ENCODE measurements at places on chromosomes 7 and 10.

GRCh38 chr7:137970253-137970975 is 31.5 kb downstream of the CREB3L2 start:
- DNase-seq, result no peak

DNA sequence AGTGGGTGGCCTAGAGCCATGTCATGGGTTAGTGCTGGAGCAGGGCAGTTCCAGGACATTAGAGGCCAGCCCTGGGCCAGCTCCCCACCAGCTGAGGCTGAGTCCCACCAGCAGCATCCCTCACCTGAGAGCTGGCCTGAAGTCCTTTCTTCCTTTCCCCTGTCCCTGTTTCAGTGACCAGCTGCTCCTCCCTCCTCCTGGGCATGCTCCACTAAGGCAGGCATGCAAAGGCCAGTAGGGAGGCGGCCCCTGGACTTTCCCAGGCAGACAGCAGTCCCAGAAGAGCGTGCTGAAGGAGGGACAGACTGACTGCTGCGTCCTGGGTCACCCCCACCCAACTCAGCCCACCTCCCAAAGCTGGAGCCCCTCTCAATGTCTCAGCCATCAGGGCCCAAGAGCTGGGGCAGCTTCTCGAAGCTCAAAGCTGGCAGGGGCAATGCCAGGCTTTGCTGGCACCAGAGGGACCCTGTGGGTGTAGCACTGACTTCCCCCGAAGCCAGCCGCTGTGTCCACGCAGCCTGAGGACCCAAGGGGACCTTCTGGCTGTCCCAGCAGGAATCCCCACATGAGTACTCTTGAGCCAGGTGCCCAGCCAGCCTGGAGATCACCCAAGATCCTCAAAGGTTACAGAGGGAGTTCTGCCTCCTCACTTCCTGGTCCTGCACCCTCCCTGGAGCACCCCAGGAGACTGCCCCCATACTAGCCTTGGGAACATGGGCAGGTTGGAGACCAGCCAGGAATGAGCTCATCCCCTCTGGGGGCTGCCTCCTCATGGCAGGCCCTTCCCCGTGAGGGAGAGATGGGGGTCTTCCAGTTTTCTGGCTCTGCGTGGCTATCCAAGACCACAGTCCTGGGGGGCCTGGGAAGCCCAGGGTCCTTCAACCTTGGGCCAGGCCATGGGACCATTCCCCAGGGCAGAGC is 35.2 kb upstream of the RET start:
- DNase-seq, result no peak

DNA sequence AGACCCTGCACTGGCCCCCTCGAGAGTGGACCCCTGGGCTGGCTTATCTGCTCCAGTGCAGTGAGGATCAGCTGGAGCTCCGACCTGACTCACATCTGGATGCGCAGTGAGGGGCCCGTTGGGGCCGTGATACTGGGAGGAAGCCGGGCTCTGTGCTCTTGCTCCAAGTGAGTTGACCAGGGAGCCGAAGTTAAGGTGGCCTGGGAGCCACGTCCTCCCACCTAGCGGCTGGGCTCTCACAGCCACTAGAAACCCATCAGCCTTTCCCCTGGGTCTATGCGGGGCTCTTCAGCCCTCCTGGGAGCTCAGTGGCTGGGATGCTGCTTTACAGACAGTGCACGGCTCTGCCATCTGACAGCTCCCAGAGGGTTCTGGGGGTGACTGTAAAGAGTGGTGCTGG is 9.1 kb downstream of the ALKBH4 start:
- no peak for DNase-seq

GRCh38 chr10:75400771-75401568 is 594 bp downstream of the ZNF503 start:
- no peak for DNase-seq

DNA sequence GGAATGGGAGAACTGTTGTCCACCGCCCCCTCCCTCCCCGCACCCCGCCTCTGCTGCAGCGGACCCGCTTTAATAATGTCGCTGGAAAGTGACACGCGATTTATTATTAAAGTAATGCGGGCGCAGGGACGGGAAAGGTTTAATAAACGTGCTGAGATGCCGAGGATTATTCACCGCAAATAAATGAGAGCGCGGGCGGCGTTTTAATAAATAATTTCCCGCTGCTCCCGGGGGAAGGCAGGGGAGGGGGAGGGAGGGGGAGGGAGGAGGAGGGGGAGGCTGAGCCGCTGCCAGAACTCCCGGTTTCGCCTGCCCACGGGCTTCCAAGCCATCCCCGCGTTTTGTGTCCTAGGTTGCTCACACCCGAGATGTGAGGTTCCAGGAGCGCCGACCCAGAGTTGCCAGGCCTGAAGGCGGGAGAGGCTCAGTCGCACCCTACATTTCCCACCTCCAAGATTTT is 5.1 kb downstream of the KAZALD1 start:
- no peak for DNase-seq

- no peak for DNase-seq
Observed at GRCh38 chr7:95169678-95170077, 154.7 kb downstream of the PON1 start.

- no peak for DNase-seq
Observed at GRCh38 chr7:127153315-127153714, 99.4 kb downstream of the GRM8 start.

DNA sequence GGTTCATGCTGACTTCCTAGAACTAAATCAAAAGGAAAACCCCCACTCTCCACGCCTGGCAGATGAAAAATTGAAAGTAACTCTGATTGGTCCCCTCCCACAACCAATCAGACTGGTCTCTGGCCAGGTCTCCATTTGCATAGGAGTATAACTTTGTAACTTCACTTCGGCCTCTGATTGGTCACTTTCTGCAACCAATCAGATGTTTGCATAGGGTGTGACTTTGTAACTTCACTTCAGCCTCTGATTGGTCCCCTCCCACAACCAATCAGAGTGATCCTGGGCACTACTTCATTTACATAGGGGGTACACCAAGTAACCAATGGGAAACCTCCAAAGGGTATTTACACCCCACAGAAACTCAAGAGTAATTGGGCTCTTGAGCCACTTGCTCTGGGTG is 306.6 kb upstream of the PFKP start:
- DNase-seq, result no peak

DNA sequence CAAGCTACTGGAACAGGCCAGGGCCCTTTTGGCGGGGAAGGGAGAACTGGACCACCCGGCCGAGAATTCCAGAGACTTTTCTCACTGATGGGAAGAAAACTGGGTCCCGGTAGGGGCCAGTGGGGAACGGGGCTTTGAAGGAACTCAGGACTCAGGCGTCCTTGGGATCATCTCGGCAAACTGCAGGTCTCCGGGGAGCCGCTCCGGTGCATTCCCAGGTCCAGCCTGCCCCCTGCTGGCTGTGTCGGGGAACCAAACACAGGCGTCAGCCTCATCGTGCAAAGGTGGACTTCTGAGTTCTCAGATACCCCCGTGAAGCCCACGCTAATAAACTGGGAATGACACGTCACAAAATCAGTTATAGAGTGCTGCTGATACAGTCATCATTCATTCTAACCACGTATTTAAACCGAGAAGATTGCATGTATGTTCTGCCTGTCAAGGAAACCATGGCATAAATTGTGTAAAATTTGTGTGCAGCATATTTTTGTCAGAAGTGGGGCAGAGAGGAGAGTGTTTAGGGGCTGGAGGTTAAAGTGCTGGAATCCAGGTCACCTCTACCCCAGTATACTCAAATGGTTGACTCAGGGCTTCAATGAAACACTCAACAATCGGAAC is 76.1 kb upstream of the CPXM2 start:
- DNase-seq, result no peak

- no peak for DNase-seq
Observed at GRCh38 chr7:147513451-147513850, 1077.1 kb upstream of the C7orf33 start.

GRCh38 chr10:86367152-86367951 is 757 bp upstream of the GRID1 start:
- DNase-seq, result no peak

- no peak for DNase-seq
Observed at GRCh38 chr7:74672343-74672915, 14.9 kb downstream of the GTF2I start.

- no peak for DNase-seq
Observed at GRCh38 chr7:136392856-136393255, 415.7 kb upstream of the MTPN start.

DNA sequence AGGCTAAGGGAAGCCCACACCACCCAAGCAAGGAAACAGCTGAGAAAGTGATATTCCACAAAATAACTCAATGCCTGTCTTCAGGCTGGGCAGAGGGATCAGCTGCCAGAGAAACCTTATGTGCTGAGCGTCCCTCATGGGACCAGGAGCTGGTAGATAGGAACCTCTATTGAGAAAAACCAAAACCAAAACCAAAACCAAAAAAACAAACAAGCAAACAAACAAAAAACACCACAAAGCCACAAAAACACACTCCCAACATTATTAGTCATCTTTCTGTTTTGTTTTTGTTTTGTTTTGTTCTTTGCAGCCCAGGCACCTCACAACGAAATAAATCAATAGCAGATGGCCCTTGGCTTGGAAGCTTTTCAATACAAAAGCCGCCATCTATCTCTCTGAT is 760.8 kb upstream of the CELF2 start:
- no peak for DNase-seq

- DNase-seq, result no peak
Observed at GRCh38 chr7:101179117-101179516, 976 bp downstream of the NAT16 start.

DNA sequence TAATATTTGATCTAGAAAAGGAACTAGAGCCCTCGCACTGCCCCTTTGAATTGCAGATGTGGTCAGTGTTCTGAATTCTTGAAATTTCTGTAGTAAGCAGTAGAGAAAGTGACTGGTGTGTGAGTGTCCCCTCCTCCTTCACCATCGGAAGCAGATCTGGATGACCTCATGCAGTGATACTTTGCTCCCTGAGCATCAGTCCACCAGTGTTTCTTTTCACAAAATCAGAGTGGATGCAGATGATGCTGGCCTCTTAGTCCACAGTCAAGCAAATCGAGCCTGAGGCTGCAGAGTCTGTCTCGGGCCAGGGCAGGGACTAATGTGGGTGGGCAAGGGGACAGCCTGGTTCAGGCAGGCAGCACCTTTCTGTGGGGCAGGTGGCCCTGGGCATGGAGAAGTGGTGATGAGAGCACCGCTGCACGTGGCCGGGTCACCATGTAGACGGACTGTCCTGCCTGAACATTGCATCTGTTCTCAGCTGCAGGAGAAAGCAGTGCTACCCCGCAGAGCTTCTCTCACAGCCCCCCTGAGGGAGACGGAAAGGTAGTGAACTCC is 5.4 kb downstream of the INSIG1 start:
- DNase-seq, result no peak

DNA sequence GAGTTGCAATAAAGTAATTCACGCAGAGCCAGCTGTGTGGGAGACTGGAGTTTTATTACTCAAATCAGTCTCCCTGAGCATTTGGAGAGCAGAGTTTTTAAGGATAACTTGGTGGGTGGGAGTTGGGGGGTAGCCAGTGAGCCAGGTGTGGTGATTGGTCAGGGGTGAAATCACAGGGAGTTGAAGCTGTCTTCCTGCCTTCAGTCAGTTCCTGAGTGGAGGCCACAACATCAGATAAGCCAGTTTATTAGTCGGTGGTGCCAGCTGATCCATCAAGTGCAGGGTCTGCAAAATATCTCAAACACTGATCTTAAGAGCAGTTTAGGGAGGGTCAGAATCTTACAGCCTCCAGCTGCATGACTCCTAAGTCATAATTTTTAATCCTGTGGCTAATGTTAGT is 3.3 kb upstream of the CYP51A1 start:
- DNase-seq, result no peak

GRCh38 chr7:26853788-26854393 is 10.5 kb downstream of the SKAP2 start:
- DNase-seq, result no peak

DNA sequence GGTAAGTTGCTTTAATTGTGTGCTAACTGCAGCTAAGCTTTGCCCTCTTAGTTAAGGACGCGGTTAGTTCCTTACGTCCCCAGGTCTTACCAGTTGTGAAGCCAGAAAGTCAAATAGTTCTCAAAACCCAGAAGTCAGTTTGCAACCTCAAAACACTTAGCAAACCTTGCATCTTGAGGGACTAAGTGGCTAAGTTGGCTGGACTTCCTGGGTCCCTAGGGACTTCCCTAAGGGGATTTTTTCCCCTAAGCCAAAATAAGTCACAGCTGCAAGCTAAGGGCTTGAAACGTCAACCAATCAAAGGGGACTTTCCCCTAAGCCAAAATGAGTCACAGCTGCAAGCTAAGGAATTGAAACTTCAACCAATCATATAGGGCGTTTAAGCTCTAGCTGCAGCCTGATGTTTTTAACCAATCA is 36.2 kb upstream of the HECW1 start:
- no peak for DNase-seq

DNA sequence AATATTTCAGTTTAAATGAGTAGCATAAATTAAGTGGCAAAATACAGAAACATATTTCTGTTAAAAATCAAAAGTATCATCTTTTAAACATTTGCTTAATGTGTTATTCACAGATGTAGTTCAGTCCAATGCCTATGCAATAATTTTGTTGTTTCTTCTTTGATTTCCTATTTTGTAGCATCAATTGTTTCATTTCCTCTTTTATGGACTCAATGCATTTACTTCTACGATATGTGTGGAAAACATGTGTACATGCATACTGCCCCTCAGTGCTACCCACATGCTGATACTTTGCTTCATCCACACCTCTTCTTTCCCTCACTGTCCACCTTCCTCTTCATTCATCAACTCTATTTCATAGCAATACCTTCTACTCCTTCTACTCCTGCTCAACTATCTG is 108.1 kb downstream of the PTN start:
- DNase-seq, result no peak

DNA sequence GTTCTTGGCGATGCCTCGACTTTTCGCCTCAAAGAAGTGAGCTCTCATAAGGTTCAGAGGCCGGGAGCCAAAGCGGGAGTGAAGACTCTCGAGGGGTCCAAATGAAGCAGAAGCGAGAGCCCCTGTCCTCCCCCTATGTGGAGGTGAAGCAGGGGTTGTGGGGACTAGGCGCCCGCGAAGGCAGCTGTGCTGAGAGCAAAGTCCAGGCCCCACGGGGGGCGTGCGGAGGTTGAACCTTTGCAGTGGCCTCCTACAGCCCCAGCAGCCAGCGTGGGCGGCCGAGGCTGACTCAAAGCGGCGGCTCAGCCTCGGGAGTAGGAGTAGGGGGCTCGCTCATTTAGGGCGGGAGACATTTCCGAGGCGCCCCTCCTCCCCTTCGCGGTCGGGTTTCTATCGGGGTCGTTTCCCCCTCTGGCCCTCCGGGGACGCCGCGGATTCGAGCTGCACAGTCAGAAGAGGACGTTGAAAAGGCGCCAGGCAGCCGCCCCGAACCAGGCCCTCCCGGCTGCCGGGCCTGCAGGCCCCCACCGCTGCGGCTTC is 553 bp upstream of the ADD3 start:
- DNase-seq, result peak; percentile 51

DNA sequence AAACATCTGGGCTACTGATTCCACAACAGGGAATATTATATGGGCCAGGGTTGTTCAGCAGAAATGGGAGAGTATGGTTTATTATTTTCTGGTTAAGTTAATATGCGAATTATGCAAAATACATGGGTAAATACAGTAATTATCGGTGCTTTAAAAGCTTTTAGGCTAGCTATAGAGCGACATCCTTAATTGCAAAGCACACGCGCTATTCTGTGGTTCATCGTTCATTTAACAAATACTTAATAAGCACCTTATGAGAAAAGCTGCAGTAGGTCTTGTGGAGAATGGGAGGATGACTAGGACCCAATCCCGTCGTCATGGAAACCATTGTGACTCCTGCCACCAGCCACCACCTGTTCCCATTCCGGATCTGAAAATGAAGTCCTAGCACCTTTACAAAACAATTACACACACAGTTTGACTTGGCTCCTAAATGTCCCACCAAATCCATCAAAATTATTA is 623 bp upstream of the CEP41 start:
- DNase-seq, result no peak

Data from stimulated activated CD4-positive, alpha-beta T cell treated with anti-CD3 and anti-CD28 coated beads, Interleukin-1b, Interleukin-23, amount 100 ng/mL, for 24 hours (primary cell).